ENCODE measurements at places on chromosomes 5 and 9.

GRCh38 chr9:110650991-110651411 lies 17.6 kb upstream of the MUSK start:
- DNase-seq: no peak

DNA sequence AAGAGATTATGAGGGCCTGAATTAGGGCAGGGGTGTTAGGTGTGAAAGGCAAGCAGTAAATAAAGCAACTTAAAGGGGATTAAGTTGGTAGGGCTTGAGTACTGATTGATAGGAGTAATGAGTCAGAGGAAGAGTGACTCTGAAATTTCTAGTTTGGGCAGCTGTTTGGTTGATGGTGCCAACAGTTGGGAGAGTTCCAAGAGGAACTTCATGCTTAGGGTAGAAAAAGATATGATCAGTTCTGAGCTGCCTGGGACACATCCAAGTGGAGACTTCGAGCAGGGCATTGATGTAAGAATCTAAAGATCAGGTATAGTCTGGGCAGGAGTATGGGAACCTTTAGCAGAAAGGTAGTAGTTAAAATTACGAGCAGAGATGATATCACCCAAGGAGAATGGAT lies 10.2 kb downstream of the MAMDC2 start:
- no peak for DNase-seq

- DNase-seq: no peak
Measured at GRCh38 chr5:131316026-131316425, 52.2 kb downstream of the CDC42SE2 start.

GRCh38 chr9:123359106-123359505 lies 3.1 kb downstream of the CRB2 start:
- no peak for DNase-seq

GRCh38 chr9:109086221-109086620 lies 33.5 kb downstream of the TMEM245 start:
- no peak for DNase-seq

- DNase-seq: no peak
Measured at GRCh38 chr5:79851391-79851863, 139.6 kb downstream of the MTX3 start.
